ENCODE measurements at places on chromosomes 12 and 14.

DNA sequence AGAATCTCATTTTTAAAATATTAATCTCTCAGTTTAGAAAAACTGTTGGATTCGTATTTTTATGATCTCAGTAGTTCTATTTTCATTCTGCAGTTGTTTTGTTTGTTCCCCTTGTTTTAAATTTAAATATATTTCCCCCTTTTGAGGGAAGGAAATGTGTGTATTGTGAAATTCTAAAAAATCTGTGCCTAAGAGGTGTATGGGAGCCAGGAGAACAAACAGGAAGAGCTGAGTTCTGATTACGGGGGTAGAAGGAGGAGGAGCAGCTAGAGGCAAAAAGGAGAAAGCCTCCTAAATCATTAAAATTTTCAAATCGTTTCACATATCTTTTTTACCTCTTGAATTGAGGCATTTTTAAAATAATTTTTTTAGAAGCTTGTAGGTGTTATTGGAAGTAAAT lies 2.3 kb downstream of the RDH12 start:
- DNase-seq: no peak

DNA sequence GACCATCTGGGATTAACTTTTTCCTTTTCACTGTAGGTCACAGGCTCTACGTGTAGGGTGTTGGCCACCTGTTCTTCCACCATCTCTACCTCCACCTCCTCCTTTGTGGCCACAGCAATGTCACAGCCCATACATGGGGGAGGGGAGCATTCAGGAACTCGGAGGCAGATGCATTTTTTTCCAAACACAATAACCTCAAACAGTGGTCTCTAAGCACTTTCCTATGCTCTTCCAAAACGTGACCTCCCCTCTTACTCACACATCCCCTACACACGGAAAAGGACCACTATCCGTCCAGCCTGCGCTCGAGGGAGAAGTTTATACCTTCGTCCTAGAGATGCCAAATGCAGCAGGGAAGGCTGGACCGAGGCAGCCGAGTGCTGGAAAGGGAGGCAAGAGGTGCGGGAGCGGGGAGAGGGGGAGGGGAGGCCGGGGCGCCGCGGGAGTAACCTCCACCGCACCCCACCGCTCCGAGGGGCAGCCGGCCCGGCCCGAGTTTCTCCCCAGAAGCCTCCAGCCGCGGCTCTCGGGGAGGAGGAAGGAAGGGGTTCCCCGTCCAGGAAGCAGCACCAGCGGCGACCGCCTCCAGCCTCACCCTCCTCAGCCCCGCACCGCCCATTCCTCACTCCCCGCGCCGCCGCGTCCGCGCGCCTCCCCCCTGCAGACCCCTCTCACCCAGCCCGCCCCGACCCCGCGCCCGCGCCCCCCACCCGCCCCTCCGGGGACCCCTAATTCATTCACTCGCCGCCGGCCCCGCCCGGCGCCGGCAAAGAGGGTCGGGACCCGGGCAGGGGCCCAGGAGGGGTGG lies 594 bp downstream of the KRAS start:
- peak; percentile 8 for DNase-seq

DNA sequence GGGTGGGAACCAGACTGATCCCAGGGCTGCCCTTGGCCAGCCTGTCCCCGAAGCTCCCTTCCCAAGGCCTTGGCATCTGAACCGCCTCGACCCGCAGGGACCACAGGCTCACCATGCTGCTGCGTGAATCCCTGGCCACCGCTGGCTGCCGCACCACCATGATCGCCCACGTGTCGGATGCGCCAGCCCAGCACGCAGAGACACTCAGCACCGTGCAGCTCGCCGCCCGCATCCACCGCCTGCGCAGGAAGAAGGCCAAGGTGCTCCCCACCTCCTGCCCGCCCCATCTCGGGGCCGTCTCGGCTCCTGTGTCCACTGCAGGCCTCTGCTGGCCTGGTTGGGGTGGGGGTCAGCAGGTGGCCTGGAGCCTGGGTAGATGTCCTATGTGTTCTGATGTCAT lies 35.7 kb downstream of the KIF26A start:
- no peak for DNase-seq

GRCh38 chr12:66309606-66310005 lies 7.3 kb downstream of the HELB start:
- DNase-seq: no peak

GRCh38 chr12:20423557-20423956 lies 55.2 kb downstream of the PDE3A start:
- no peak for DNase-seq

DNA sequence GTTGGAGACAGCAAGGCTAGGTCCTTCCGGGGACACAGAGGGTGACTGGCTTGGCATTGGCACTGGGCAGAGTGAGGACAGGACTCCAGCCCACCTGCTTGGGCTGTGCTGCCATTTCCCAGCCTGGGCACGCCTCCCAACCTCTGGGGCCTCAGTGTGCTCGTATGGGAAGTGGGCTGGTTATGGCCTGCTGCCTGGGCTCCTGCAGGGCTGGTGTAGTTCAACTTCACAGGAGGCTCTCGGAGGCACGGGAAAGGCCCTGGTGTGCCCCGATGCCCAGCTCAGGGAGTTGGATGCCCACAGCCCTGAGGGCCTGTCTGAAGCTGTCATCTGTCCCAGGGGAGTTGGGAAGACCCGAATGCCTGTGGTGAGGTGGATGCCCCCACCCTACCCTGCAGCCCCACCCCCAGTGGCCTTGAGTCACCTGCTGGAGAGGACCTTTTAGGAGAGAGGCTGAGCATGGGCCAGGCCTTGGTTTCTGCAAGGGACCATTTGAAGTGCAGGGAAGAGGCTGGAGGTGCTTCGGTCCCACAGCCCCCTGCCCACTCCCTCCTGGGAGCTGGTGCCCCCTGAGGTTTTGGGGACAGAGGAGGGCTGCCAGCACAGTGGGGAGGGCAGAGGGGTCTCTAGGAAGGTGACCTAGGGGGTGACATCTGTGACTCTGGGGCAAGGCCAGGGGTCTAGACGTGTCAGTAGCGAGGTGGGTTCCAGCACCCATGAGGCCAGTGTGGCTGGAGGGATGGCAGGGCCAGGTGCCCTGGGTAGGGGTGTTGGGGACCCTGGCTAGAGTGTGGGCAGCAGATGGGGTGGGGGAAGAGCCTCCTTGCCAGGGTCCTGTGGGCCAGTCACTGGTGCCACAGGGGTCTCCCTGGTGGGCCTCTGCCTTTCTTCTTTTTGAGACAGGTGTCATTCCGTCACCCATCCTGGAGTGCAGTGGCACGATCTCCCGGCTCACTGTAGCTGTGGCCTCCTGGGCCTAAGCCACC lies 9.1 kb downstream of the ULK1 start:
- no peak for DNase-seq

DNA sequence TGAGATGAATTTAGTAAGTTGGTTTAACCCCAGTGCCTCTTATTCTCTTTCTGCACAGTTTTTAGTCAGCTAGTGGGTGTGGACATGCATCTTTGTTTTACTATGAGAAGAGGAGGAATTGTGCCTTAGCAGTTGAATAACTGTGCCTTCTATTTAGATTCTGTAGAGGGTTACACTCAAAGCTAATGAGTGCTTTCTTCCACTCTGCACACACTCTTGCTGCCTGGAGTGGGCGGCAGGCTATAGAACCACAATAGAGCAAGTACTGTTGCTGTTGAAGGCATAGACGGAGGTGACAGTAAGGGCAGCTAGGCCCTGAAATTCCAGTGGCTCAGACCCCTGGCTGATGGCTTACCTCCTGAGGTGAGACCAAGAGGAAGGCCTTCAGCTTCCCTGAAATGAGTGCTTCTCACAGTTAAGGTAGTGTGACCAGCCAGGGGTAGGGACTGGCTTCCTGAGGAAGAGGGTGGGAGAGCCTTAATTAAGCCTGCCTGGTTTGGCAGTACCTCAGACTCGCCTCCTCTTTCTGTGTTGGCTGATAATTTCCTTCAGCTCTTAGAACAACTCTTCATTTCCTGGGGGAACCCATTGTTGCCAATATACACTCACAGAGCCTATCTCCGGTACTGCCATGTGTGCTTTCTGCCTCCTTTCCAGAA lies 24.7 kb downstream of the SUSD6 start:
- DNase-seq: no peak

- DNase-seq: peak; percentile 30
Measured at GRCh38 chr12:62900686-62901272, 34.2 kb downstream of the PPM1H start.

DNA sequence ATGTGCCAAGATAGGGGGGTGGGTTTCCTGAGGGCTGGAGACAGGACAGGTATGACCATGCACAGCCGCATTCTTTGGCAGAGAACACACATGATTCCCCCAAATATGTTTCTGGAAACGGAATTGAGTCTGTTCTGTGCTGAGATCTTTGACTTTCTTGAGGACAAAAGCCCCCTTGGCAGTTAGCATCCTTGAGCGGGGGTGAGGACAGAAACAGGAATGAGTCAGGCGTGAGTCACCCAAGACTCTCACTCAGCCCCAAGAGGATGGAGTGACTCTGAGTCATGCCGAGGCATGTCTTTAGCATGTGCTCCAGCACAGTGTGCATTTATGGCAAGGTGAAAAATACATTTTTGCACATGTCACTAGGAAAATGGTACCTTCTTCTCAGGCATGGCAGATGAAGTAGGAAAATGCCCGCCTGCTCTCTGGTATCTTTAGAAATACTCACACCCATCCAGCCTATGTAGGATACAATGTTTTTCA lies 52.1 kb downstream of the DAD1 start:
- peak; percentile 94 for DNase-seq

GRCh38 chr12:2637371-2637770 lies 157.4 kb upstream of the FKBP4 start:
- no peak for DNase-seq

Measured in amniotic epithelial cell (primary cell).